ENCODE measurements at places on chromosomes 16 and 17.

DNA sequence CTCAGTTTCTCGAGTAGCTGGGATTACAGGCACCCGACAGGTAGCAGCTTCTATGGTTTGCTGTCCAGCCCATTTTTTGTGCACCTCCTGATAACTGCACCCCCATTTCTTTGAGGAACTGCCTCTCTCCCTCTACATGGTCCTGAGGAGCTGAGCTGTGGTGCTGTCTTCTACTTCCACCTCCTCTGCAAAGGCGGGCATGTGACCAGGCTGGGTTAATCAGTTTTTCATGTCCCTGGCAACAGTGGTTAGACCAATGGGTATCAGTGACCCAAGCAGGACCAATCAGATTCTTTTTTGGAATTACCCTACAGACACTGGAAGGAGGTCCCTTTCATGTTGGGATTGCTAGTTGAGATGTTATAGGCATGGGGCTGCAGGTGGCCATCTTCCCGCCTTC, 41.3 kb downstream of the TBX21 start:
- DNase-seq, result no peak

- no peak for DNase-seq
Observed at GRCh38 chr16:56981729-56982271, 7.6 kb upstream of the NLRC5 start.

DNA sequence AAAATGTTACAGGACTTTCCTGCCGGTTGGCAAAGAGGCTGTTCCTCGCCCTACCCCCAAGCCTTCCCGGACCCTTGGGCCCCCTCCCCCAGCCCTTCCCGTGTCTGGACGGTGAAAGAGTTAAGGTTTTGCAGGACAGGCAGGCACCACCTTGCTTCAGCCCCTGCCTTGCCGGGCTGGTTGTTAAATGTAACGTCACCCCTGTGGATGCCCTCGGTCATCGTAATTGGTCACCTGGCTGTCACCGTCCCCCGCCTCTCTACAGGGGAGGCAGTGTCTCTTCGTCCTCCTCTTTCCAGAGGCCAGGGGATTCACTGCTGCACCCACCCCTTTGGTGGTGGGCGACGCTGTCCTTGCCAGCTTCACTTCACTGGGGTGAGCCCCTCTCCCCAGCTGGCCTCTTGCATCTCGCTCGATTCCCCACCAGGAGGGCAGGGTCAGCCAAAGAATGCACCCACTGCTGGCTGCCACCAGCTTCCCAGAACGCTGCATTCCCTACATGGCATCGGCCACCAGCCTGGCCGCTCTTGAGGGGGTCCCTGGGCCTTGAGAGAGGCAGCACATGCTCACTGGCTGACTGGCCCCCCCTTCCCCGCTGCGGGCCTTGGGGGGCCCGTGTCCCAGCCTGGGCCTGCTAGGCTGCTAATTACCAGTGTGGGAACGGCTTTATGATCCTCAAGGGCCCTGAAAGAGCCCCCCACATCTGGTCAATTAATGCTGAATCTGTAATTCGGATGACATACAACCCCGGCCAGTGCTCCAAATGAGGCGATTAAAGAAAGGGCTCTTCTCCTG, 25.2 kb upstream of the GSE1 start:
- DNase-seq, result no peak

GRCh38 chr16:69831212-69832123, 69.3 kb downstream of the WWP2 start:
- DNase-seq, result no peak

GRCh38 chr17:44184212-44184810, 2.5 kb upstream of the TMUB2 start:
- no peak for DNase-seq

DNA sequence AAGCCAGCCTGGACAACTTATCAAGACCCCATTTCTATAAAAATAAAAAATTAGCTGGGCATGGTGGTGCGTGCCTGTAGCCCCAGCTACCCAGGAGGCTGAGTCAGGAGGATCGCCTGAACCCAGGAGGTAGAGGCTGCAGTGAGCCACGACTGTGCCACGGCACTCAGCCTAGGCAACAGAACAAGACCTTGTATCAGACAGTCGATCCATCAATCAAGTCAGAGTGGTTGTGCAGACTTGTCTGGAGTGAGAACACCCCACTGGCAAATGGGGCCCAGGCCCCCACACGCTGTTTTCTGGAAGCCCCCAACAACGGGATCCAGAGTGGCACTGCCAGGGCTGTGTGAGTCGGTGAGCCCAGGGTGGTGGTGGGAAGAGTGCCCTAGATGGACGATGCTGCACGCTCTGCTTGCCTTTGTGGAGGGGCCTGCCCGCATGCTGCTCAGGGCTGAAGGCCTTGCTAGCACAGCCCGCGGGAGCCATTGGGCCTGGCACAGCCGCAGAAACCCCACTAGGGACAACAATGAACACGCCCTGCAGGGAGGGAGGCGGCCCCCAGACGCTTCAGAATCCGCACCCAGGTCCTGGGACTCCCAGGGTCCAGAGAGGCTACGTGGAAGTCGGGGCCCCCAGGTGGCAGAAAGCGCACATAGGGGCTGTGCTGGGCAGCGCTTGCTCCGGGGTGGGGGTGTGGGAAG, 80.1 kb upstream of the GNG13 start:
- DNase-seq, result no peak

GRCh38 chr17:79562192-79562930, 48.5 kb downstream of the RBFOX3 start:
- no peak for DNase-seq

DNA sequence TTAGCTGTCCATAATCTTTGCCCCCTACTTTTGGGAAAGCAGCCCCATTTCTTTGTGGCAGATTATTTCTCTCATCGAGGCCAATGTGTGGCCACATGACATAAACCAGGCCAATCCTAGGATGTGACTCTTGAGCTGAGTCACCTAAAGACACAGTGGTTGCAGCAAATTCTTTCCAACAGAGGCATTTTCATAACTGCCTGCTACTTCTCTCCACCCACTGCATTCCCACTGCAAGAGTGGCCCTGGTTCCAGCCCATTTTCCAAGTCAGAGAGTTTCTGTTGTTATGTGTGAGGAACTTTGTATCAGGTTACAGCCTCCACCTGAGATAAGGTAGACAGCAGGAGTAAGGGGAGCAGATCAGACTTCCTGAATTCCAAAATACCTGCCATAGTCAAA, 195.2 kb downstream of the RGS9 start:
- DNase-seq, result no peak

DNA sequence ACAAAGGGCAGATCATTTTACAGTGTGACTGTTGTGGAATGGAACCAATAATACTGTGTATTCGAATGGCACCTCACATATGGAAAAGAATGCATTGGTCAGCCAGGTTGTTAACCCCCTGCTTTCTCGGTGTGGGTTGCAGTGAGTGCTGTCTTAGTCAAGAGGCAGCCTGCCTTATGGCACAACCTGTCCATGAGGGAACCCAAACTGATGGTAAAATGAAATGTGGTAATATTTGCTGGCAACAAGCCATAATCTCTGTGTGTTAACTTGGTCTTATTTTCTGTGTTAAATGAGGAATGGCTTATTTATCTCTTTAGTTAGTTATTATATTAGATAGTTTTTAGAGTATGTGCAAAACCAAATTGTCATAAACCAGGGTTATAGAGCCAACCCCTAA, 81.6 kb downstream of the TMC6 start:
- no peak for DNase-seq

DNA sequence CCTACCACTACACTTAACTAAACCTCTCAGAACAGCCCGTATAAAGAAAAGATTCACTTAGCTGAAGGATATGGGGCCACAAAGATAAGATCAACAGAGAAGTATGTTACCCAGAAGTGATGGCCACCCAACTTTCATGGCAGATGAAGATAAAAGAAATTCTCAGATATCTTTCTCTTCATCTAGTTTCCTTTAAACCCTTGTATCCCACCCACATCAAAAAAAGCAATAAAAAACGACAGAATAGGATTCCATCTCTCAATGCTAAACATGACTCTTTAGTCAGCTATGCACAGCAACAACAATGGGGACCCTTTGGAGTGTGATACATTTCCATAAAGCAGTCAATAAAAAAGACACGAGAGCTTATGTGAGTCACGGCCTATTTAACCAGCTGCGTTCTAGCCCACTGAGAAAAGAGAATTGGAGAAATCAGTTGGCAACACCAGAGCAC, 86.6 kb downstream of the SNX11 start:
- no peak for DNase-seq

DNA sequence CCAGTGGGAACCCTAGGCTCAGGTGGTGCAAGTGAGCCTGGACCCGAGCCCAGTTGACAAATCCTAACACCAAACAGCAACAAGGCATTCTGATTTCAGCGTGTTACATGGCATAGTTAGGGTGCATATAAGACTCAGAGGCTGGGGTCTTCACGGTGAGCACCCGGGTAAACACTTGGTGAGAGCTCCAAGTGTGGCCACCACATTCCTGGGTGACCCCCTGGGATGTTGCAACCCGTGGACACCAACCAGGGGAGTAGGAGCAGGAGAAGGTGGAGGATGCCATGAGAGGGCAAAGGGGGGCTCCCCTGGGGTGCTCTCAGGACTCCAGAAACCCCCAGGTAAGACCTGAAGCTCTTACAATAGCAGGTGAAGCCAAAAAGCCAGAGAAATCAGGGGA, 69.9 kb upstream of the CDH5 start:
- no peak for DNase-seq

GRCh38 chr17:79836510-79836971, 2.7 kb downstream of the CBX4 start:
- DNase-seq, result no peak

DNA sequence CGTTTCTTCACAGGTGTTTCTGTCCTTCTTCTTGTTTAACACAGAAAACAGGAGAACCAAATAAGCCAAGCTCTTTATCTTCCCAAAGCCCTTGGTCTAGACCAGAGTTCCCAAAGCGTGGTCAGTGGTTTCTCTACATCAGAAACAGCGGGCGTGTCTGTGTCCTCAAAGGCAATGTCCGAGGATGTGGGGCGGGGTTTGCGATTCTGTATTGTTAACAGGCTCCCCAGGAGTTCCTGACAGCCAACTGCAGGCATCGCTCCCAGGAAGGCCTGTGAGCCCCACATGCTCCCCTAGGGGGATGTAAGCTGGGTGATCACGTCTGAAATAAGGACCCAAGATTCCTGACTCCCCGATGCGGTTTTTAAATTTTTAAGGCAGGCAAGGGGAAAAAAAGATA, 28.4 kb upstream of the SLC25A19 start:
- DNase-seq, result no peak

GRCh38 chr17:4019275-4019674, 55.0 kb upstream of the ATP2A3 start:
- DNase-seq, result no peak

GRCh38 chr17:50443505-50443974, 17.5 kb downstream of the ACSF2 start:
- no peak for DNase-seq

DNA sequence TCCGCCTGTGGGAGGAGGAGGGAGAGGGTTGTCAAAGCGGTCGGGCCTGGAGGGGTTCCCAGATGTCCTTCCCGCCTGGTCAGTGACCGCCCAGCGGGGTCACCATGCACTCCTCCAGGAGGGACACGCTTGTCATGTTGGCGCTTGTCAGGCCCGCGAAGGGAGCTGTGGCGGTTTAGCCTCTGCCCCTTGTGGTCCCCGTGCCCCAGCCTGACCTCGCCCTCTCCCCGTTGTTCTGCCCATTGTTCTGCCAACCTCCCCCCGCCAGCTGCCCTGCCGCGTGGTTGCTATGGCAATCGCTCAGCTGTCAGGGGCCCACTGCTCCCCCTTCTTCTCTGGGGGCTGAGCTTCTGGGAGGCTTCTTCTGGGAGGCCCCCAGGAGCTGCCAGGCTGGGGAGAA, 146.4 kb upstream of the CIBAR2 start:
- no peak for DNase-seq

GRCh38 chr16:23532448-23532847, 22.2 kb upstream of the GGA2 start:
- no peak for DNase-seq

DNA sequence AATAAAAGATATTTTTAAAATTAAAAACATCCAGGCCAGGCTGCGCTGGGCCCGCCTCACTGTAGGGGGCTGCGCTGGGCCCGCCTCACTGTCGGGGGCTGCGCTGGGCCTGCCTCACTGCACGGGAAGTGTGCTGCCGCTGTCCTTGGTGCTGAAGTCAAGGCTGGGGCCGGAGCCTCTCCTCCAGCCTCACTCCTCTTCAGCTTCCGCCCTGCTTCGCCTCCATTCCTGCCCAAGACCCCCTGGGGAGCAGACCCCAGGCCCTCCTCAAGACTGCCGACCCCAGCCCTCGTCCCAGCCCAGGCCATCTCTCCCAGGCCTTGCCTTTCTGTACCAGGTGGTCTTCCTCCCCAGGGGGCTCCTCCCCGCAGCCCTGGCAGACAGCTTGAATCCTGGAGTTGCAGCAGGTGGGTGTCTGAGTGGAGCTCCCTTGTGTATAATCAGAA, 26.2 kb downstream of the ENDOV start:
- DNase-seq, result peak; percentile 17

GRCh38 chr17:27965224-27965623, 72.1 kb upstream of the LYRM9 start:
- no peak for DNase-seq

Data from activated T-helper 9 cell treated with anti-CD3 and anti-CD28 coated beads, Interleukin-2, amount 50 U/mL, for 16 hours (primary cell).